M059J (cell line): ENCODE measurements at places on chromosomes 7 and 10.
A peak's percentile ranks its signal among the peaks of the same experiment; 100 is the strongest.

- peak; percentile 76 for DNase-seq
Observed at GRCh38 chr10:47412869-47413268, 28.8 kb upstream of the ZNF488 start.

GRCh38 chr7:36819639-36820038, 95.3 kb upstream of the AOAH start:
- DNase-seq: no peak

- DNase-seq: peak; percentile 97
Observed at GRCh38 chr7:75054744-75055143, 18.9 kb downstream of the RCC1L start.

GRCh38 chr10:29470355-29470705, 164.4 kb downstream of the SVIL start:
- DNase-seq: no peak
